ENCODE measurements at places on chromosomes 3 and 15.

- DNase-seq, result peak; percentile 84
Observed at GRCh38 chr3:50237754-50238548, 1.9 kb downstream of the GNAI2 start.

DNA sequence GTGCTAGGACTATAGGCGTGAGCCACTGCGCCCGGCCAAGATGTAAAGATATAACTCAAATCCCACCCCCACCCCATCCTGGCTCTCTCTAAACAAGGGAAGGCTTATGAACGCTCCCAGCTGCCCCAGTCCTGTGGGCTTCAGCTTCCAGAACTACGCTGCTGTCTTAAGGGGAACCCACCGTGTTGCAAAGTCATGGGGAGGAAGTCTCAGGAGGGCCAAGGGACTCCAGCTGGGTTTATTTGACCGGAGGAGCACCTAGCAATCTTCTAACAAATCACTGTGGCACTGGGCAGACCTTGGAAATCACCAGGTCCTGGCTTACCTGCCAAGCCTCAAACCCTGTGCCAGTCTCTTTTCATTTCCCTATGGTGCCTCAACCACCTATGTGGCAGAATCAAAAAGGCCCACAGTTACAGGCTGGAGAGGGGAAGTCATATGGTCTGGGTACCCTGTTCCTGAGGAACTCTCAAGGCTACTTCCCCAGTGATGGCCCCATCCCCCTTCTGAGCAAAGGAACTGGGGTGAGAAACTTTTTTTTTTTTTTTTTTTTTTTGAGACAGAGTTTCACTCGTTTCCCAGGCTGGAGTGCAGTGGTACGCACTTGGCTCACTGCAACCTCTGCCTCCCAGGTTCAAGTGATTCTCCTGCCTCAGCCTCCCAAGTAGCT, 83.4 kb downstream of the RBPMS2 start:
- DNase-seq, result no peak

GRCh38 chr3:46130631-46131310, 77.3 kb downstream of the CCR1 start:
- DNase-seq, result no peak

DNA sequence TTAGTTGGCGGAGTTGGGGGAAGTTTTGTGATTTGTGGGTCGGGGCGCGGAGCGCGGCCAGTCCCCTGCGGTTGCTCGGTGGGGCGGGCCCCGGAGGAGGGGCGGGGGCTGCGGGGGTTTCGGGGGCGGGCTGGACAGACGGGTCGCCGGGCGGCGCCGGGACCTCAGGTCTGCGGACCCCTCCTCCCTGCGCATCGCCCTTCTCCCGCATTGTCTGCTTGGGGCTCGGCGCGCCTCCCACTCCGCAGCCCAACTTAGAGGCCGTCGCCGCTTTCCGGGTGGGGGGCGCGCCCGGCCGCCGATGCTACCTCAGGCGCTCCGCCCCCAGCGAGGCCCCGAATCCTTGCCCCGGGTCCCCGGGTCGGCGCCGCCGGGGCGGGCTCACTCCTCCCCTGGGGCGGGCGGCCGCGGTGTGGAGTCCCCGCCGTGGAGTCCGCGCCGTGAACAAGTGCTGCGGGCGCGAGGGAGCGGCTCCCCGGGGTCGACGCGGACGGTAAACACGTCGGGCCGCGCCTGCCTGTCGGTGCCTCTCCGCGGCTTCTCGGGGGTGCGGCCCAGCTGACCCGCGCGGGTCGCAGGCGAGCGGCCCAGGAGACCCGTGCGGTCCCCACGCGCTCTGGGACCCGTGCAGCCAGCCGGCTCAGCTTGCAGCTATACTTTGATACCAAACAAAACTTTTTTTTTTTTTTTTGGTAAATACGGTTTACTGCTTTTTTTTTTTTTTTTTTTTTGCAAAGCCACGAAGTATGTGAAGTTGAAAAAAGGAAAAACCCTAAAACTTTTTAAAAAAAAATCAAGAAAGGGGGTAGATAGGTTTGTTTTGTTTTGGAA, 624 bp downstream of the AKAP13 start:
- DNase-seq, result peak; percentile 57

GRCh38 chr3:127551178-127551577, 39.4 kb downstream of the TPRA1 start:
- no peak for DNase-seq

GRCh38 chr3:175335229-175335628, 476.1 kb downstream of the NAALADL2 start:
- DNase-seq, result no peak

- no peak for DNase-seq
Observed at GRCh38 chr15:85642065-85642692, 152.5 kb downstream of the KLHL25 start.

DNA sequence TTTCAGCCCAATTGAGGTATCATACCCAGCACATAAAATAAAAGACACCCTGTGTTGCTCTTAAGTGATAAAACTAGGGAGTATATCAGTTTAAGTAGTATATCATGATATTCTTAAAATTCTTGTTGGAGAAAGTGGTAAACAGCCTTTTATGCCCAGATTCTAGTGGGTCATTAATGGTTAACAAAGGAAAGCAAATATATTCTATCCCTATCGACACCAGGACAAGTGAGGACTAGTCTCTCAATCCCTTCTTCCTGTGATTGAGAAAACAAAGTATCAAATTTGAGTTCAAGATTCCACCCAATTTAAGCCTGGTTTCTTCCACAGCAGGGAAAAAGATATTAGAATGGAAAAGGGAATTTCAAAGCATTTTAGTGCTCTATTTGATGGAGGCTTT, 142.4 kb upstream of the IL12A start:
- no peak for DNase-seq

DNA sequence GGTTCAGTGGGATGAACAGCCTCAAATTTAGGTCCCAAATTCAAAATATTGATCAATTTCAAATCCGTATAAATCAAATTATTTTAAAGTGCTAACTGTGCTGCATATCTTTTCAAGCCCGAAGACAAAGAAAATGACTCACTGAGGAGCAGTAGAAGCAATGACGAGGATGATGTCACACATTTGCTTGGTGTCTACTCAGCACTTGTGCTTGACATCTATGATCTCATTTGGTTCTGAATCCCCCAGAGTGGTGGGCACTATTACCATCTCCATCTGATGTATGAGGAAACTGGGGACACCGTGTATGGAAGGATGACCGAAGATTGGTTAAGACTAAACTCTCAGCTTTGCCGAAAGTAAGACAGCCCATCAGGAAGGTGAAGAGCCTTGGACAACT, 136.5 kb upstream of the CHRNA7 start:
- no peak for DNase-seq

- DNase-seq, result no peak
Observed at GRCh38 chr3:133487204-133487603, 86.3 kb upstream of the CDV3 start.

GRCh38 chr15:81029414-81030300, 28.9 kb downstream of the TLNRD1 start:
- no peak for DNase-seq

- no peak for DNase-seq
Observed at GRCh38 chr15:71248386-71248785, 133.1 kb downstream of the THSD4 start.

DNA sequence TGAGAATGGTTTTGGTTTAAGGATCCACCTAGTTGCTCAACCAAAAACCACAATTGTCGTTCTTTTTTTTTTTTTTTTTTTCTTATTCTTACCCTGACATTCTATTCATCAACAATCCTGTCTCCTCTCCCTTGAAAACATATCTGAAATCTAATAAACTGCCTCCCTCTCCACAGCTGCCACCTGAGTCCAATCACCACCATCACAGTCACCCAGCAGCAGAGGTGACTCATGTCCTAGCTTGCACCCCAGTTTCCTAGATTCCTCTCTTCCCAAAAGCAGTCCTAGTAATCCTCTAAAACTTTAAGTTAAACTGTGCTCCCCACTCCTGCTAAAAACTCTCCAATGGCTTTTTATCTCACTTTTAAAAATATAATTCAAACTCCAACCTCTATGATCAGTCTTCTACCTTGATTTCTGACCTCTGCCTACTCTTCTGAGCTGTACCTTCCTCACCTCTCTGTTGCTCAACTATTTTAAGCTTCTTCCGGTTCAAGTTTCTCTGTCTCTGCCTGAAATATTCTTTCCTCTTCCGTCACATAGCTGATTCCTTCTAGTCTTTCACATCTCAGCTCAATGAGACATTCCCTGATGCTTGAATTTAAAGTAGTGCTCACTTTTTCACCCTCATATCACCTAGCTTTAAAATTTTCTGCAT, 33.7 kb upstream of the RBMS3 start:
- no peak for DNase-seq

- DNase-seq, result no peak
Observed at GRCh38 chr15:100191161-100191560, 150.6 kb downstream of the ADAMTS17 start.

- DNase-seq, result no peak
Observed at GRCh38 chr3:134904241-134904771, 109.2 kb downstream of the EPHB1 start.

DNA sequence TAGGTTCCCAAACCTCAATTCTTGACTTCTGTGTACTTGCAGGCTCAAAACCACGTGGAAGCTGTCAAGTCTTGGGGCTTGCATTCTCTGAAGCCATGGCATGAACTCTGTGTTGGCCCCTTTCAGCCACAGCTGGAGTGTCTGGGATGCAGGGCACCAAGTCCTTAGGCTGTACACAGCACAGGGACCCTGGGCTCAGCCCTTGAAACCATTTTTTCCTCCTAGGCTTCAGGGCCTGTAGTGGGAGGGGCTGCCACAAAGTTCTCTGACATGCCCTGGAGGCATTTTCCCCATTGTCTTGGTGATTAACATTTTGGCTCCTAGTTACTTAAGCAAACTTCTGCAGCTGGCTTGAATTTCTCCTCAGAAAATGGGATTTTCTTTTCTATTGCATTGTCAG, 135.4 kb downstream of the ATG7 start:
- no peak for DNase-seq

DNA sequence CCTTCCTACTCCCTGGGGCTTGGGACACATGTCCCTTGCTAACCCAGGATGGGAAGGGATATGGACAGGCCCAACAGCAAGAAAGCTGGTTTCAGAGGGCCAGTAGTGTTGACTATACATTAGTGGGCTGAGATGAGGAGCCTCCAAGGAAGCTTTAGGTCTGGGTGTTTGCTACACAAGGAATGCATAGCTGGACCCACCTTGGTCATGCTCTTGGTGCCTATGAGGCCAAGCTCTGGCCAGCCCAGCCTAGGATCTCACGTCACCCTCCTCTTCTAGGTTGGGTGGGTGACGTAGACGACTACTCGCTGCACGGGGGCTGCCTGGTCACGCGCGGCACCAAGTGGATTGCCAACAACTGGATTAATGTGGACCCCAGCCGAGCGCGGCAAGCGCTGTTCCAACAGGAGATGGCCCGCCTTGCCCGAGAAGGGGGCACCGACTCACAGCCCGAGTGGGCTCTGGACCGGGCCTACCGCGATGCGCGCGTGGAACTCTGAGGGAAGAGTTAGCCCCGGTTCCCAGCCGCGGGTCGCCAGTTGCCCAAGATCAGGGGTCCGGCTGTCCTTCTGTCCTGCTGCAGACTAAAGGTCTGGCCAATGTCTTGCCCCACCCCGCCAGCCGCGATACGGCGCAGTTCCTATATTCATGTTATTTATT, 653 bp upstream of the WDR6 start:
- no peak for DNase-seq

DNA sequence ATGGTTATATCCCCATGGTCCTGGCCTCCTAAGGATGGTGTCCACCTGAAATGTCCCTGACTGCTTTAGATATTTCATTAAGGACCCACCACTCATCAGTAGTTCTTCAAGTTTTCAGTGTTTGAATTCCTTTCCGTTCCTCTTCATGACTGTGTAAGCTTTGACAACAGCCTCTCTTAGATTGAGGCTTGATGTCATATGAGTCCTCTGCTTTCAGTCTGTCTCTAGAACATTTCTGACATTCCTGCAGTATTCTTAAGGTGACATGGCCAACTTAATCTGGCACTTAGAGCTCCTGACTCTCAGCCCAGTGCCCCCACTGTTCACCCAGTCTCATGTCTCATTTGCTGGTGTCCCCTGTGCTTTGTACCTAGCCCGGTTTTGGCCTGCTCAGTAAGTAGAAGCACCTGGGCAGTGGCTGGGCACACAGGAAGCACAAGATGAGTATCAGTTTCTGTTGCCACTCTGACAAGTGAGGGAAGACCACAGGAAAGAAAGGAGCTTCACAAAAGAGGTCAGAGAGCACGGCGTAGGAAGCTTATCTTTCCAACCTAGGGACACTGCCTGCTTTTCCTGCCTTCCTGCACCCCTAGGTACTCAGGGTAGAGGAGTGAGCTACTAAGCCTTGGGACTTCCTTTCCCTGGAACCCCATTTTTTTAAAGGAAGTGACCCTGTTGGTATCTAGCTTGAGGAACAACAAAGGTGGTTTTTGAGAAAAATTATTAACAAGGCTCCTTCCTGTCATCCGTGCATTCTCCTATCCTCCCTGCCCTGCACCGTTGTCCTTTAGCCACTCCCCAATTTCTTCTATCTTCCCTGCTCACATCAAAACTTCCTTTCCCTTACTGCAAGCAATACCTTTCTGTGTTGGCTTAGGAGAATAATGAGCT, 103.1 kb downstream of the KLHL25 start:
- peak; percentile 27 for DNase-seq

- no peak for DNase-seq
Observed at GRCh38 chr3:48990636-48991469, 812 bp downstream of the P4HTM start.

DNA sequence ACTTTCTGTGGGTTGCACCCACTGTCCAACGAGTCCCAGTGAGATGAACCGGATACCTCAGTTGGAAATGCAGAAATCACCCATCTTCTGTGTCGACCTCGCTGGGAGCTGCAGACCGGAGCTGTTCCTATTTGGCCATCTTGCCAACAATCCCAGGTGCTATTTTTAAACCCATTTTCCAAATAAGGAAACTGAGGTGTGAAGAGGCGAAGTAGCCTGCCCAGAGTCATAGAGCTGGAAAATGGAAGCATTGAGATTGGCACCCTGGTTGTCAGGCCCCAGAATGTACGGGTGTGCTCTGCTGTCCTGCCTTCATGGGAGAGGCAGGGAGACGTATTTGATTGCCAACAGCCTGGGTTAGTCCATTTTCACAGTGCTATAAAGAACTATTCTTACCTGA, 39.6 kb downstream of the TMEM266 start:
- no peak for DNase-seq

DNA sequence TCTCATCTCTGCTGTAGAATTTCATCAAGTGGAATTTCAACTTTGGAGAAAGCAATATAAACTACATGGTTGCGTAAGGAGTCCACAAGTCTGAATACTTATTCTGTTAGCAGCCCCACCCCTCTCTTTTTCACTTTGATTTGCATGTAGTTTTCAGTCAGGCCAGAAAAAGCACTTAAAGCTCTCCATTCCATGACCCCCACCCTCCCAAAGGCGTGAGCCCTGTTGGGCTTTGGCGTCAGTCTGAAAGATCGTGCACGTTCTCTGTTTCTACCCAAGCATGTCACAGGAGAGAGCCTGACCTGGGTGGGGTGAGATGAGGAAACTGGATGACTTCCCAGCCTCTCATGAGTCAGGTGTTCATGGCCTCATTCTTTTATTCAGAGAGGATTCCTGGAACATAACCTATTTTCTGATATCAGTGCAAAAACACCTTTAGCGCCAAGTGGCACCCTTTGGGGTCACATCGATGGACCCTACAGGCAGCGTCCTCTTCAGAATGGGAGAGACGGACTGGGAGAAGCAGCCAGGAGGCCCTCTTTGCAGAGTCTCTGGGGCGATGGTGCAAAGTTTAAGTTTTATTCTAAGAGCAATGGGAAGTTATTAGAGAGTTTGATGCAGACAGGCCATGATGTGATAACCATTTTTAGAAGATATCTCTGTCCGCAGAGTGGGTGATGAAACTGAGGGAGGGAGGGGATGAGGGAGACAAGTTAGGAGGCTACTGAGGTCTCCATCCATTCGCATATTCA, 55.8 kb downstream of the LSM3 start:
- no peak for DNase-seq
